ENCODE measurements at places on chromosomes 4 and X.

DNA sequence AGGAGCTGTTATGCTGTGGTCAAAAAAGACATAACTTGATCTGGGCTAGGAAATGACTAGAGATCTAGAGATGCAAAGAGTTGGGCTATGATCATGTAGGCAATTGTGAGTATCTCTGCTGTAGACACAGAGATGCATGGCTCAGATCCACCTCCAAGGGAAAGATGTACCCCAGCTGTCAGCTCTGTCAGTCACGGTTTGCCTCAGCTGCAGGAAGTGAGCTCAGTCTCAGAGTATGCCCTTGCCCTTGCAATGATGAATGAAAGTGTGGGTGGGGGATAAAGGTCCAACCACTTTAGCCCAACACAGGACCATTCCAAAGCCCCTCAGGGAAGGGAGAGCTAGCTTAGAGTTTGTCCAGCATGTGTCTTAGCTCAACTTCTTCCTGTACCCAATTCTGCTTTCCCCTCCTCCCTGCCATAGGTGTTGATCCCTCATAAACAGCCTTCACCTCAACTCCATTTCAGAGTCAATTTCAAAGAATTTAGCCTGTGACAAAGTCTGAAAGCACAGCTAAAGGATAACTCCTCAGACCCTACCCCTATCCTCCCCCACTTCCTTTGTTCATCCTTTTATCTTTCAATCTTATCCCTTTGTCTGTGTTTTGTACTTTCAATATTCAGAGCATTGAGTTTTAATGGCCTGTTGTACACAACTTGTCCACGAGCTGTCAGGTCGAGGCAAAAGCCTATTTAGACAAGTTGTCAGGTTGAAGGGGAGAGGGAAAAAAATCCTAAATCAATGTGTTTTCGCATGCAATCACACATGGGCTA lies 90.6 kb downstream of the MID1IP1 start:
- DNase-seq = no peak

GRCh38 chrX:110341189-110342035 lies 17.2 kb upstream of the RTL9 start:
- no peak for DNase-seq

DNA sequence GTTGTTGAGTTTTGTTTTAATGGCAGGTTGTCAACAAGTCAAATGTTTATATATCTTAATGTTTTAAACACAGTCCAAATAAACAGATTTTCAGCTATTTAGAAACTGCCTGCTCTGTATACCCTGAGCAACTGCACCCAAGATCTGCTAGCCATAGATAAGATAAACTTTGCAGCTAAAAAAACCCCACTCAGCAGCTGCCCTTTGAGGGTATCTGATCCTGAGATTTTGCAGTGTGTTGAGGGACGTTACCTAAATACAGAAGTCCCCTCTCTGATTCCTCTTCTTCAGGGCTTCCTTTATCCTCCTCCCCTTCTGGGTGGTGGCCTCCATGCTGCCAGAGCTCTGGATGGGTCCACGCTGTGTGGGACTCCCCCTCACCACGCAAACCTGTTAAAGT lies 11.0 kb upstream of the FGG start:
- DNase-seq = no peak

DNA sequence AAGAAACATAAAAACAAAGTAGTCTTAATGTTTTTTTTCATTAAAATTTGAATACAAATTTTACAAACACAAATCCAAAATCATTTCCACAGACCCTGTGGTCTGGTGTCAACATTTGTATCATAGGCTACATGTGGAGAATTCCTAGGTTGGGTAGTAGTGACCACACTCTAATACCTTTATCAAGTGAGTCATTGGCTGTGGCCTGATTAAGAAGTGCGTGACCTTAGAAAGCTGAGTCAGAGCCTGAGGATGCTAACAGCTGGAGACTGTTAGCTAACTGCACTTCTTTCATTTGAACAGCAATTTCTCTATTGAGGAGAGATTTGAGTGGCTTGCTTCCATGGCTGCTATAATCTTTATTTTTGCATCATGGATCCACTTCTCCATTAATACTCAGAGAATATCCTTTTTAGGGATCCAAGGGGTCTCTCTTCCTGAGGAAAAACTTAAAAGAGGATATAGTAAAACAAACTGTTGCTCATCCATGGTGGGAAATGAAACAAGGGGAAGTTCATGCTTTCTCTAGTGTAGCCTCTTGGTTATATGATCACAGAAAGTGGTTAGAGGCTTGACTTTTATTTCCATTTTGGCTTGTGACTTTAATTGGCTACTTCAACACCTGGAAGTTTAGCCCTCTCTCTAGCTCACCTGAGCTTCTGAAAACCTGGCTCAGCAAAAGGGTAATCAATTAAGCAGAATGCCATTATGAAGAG lies 335.8 kb downstream of the PABPC4L start:
- no peak for DNase-seq

DNA sequence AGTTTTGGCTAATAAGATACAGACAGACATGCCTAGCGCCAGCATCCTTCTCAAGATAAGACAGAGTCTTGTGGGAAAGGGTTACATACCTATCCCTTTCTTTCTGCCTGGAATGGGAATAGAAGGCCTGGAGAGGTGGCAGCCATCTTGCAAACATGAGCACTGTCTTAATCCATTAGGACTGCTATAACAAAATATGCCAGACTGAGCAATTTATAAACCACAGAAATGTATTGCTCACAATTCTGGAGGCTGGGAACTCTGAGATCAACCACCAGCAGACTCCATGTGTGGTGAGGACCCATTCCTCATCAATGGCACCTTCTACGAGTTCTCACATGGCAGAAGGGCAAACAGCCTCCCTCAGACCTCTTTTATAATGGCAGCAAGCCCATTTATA lies 26.5 kb upstream of the NEIL3 start:
- DNase-seq = no peak

- no peak for DNase-seq
These were observed 95.9 kb downstream of the PDGFC start for GRCh38 chr4:156875704-156876103.

GRCh38 chr4:113292371-113293042 lies 243.1 kb downstream of the ANK2 start:
- DNase-seq = no peak

GRCh38 chr4:13294961-13295605 lies 189.1 kb downstream of the RAB28 start:
- no peak for DNase-seq

- DNase-seq = no peak
These were observed 117.0 kb downstream of the TBL1X start for GRCh38 chrX:9581771-9582385.

DNA sequence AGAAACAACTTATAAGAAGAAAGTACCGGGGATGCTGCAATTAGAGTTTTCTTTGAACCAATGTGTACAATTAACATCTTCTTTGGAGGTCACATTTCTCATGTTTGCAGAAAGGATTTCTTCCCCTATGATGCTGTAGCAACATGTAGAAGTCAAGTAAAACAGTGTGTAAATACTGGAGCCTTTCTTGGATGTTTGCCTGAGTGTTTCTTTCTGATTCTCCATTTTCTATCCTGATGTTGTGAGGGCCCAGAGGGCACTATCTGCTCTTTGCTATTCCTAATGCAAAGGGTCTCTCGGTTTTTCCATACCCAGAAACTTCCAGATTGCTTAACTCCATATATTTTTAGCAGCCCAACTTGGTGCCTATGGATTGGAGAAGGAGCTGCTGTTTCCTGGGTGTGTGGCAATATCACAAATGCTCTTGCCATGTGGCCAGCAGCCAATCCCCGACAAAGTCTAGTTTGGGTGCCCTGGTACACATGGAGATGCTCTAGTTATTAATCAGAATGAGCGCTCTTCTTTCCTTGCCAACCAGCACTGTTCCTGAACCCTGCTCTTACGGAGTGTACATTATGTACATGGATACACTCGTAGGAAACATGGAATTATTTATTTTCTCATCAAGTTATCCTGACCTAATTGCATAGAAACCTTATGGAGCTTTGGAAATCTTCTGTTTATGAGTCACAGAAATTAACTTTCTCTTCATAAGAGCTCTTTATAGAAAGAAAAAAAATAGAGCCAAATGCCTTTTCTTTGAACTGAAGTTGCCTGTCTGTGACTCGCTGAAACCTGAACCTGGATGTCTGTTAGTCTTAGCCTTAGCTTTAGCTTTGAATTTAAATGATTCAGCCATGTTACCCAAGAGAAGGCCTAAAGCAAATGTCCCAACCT lies 67.0 kb upstream of the GPC4 start:
- DNase-seq = no peak

GRCh38 chr4:20305976-20306375 lies 54.3 kb downstream of the SLIT2 start:
- DNase-seq = no peak

- no peak for DNase-seq
These were observed 137.5 kb upstream of the ANXA3 start for GRCh38 chr4:78414116-78414515.

DNA sequence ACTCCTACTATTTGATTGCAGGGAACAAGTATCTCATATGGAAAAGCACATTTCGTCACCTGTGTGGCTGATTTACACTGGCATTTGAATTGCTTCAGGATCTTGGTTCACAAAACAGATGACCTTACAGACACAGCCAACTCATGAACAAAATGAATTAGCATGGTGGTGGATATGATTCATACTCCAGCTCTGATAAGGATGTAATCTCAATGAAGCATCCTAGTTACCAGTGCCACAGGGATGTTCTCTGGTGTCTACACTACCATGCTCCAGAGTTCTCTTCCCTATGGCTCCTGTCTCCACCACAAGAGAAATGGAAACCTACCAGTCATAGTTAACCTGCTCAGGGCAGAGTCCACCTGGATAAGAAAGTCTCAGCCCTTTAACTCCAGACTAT lies 40.7 kb downstream of the TEC start:
- no peak for DNase-seq

DNA sequence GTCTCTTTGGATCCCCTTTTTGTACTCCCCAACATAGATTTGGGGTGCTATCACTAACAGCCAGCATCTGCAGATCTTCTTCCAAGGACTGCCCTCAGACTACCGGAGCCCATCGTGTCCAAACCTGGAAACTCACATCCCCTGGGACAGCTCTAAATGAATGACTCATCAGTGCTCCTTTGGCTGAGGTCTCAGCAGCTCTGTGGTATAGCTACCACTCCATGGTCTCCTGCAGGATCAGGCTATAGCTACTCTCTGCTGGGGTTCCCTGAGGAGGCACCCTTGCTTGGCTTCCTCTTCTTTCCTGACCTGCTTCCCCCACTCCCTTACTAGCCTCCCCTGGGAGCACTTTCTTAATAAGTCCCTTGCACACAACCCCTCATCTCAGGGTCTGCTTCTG lies 97.5 kb upstream of the PRPS2 start:
- no peak for DNase-seq

GRCh38 chr4:27861802-27862201 lies 1001.2 kb downstream of the STIM2 start:
- DNase-seq = no peak

- peak; percentile 59 for DNase-seq
These were observed at the start of gene MSN for GRCh38 chrX:65667503-65668376. MSN (plus strand) TSS chrX:65667654; CDS start chrX:65667842, 188 bp downstream.

- DNase-seq = no peak
These were observed 209.9 kb downstream of the IQCM start for GRCh38 chr4:149605601-149606378.

DNA sequence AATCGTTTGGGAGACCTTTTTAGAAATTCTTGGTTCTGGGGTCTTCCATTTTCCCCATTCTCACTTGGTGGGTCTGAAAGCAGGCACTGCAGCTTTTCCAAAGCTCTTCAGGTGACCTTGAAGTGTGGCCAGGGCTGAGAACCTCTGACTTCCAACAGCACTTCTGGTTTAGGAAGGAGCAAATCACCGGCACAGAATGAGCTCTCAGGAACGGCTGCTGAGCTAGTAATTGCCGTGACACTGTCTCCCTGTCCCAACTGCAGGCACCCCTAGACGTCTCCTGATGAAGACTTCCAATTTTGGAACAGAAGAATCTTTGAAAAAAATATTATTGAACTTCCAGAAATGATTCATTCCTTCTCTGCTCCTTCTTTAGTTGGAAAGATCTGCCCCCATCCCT lies 31.3 kb downstream of the CD38 start:
- no peak for DNase-seq

GRCh38 chr4:67549123-67549522 lies 3.8 kb upstream of the CENPC start:
- DNase-seq = no peak

DNA sequence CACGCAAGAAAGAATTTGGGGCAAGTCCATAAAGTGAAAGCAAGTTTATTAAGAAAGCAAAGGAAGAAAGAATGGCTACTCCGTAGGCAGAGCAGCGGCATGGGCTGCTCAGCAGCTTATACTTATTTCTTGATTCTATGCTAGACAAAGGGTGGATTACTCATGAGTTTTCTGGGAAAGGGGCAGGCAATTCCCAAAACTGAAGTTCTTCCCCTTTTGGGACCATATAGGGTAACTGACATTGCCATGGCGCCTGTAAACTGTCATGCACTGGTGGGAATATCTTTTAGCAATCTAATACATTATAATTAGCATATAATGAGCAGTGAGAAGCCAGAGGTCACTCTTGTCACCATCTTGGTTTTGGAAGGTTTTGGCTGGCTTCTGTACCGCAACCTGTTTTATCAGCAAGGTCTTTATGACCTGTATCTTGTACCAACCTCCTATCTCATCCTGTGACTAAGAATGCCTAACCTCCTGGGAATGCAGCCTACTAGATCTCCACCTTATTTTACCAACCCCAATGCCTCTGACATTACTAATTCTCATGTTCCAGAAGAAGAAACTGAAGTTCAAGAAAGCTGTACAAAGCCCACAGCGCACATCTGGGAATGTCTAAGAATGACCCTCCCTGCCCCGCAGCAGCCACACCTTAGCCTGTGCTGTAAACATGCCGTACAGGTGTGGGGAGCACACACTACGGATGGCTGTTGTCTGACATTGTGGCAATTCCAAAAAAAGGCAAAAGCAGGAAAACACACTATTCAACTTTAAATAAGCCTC lies 18.6 kb downstream of the RXFP1 start:
- DNase-seq = no peak

DNA sequence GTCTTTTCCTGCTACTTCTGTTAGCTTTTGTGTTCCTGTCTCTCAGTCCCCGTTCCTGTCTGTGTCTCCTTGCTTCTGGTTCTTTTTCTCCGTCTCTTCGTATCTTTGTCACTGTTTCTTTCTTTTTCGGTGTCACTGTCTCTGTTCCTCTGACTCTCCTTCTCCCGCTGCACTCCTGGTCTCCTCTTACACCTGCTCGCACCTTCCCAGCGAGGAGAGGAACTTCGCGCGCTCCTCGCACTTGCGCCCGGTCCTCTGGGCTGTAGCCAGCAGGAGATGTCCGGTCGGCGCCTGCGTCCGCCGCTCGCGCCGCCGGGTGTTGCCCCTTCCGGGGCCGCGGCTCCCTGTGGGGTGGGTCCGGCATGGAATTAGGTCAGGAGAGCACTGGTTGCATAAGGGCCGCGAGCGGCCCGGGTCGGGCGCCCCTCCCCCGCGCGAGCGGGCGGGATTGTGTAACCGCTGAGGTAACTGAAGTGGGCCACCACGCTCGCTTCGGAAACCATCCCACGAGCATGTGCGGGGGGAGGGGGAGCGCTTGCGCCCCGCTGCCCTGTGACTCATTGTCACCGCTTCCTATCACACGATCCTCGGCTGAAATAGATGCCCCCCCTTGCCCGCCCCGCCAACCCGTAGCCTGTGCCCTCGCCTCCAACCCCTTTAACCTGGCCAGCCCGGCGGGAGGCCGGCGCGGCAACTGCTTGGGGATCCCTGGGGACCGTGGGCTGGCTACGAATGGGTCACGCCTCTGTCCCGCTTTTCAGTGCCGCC lies 1.6 kb downstream of the LONRF3 start:
- DNase-seq = peak; percentile 67

GRCh38 chr4:98921292-98921691 lies 7.6 kb downstream of the EIF4E start:
- DNase-seq = no peak

Measured in stimulated activated CD4-positive, alpha-beta T cell treated with anti-CD3 and anti-CD28 coated beads, TNF-alpha, amount 100 ng/mL, for 4 hours (primary cell).